ENCODE measurements at places on chromosomes 1 and 21.

DNA sequence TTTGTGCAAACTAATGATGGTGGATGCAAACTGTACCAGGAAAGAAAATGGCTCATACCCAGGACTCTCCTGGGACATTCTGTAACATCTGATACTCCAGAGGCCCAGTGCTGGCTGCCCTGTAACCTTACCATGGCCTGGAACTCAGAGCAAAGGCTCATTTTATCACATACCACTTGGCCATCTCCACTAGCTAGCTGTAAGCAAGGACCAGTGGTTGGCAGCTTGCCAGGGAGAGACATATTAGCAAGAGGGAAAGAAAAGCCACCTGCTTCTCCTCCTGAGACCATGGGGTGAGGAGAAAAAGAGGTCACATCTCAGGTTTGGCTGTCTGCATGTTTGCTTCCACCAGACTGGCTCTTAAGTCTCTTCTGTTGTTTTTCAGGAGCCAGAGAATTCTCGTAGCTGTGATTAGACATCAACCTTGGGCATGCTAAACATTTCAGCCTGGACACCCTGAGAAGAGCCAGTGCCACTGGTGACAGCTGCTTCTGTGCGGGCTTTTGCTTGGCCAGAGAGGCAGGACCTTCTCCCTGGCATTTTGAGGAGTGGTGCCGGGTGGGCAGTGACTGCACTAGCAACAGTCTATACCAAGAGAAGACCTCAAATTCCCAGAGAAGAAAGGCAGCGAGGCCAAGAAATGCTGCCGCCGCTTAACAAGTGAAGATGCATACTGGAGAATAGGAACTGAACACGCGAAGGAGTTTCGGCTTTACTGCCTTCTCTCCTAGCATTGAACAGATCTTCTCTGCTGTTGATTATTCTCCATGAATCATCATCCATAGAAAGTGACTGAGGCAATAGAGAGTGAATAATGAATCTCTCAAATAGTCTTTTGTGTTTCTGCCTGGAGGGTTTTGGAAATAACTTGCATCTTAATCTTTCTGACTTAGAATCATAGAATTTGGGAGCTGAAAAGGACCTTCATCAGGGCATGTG, 6.7 kb upstream of the INKA2 start:
- DNase-seq = no peak

DNA sequence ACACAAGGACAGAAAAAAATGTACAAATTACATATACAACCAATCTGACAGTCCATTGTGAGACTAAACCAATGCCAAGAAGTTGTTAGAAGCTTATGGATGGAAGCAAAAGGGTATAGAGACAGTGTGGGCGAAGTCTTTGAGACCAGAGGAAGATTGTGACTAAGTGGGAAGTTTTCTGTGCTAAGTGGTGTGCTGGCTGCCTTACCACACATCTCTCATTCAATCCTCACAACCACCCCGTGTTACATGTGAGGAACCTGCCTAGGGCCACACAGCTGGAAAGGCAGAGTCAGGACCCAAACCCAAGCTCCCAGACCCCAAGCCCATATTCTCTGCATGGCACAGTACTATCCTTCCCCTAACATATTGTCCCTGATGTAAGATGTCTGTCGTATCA, 53.5 kb upstream of the DUSP10 start:
- DNase-seq = no peak

DNA sequence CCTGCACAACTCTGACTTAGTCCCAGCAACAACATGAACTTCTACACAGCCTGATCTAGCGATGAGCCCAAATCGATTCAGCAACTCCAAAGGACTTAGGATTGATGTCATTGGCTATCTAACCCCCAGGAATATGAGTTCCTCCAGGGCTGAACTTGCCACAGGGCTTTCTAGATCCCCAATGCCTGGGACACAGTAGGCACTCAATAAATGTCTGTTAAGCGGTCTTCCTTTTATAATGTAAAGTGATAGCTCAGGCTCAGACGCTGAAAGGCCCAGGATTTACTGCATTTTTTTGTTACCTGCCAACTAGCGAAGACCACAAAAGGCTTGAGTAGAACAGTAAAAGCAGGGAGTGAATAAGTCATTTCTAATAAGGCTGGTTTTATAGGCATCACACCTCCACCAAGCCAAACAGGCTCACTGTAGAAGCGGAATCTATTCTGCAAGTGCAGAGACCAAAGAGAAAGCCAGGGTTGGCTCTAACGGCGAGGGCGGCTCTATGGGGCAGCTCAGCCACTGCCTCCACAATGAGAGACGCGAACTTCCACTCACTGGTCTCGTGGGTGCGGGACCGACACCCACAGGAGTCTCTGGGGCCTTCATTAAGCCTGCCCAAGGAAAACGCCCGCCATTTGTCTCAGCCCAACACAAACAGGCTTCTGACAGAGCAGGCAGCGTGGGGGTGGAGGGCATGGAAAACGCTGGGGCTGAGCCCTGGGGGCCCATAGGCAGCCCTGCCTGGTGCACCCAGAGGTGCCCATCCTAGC, 52.0 kb downstream of the HLCS start:
- no peak for DNase-seq

DNA sequence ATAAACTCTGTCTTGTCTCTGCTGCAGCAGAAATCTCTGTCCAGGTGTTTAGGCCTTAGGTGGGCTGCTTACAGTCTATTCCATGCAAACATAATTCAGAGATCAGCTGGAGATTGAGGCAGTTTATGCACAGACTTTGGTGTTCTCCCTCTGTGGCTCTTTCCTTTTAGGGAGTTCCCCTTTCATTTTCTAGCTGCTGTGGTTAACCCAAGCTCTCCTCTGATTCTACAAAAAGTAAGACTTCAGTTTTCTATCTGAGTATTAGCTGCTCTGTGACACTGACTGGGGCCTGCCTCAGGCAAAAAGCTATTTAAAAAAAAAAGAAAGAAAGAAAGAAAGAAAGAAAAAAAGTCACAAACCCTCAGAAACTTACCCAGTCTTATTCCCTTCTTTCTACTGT, 211.1 kb downstream of the CAMTA1 start:
- no peak for DNase-seq

DNA sequence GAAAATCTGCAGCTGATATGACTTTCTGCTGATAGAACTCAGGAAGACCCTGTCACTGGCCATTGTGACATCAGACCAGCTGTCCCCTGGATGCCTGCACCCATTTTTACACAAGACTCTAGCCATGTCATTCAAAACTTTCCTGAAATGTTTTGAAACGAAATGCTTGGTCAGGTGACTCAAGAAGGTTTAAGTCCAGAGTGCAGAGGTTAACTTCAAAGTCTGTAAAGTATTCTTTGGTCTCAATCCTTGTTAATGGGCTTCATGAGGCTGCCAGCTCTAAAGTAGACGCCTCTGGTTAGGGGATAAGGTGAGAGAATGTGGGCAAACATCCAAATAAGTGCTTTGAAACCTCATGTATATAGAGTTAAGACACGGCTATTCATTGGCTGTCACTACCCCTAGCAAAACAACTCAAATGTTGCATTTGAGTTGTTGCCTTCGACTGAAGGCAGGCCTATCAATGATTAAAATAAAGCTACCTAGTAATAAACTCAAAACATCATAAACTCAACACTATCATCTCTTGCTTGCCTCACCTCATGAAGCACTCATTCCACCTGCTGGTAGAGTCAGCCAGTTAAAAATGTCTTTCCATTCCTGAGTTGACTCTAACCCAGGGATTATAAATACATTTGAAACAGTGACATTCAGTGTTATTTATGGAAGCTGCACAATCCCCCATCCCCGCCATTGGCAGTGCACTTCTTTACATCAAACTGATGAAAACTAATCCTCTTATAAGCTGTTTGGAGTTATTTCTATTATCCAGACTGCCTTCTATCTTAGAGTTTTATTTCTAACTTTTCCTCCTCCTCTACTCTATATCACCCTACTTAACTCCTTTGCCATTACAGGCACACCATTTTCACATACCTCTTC, 26.0 kb downstream of the RABIF start:
- DNase-seq = no peak

DNA sequence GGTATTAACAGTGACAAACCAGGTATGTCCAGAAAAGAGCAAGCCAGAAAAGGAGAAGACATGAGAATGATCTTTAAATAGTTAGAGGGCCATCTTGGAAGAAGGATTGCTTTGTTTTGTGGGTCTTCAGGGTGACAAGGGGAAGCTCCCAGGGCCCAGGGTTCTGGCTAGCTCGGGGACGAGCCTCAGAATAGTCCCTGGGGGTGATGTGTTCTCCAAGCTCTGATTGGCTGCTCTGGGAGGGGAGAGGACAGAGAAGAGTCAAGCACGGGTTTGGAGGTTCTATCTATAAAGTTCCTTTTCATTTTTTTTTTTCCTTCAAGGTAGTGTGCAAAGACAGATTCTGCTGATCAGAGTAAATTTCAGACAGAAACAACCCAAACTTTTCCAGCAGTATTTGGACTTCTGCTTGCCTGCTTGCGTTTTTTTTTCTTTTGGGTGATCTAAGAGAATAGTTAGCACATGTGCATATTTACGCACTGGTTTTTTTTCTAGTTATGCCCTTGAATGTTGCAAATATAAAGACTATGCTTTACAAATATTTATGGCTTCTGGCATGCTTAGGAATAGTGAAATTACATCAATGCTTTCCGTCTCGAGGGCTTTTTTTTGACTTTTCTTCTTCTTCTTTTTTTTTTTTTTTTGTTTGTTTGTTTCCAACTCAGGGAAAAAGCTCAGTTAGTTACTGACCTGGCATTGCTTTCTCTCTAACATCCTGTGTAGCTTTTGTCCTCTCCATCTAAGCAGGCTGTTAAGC, 59.7 kb downstream of the ROR1 start:
- no peak for DNase-seq

All from stimulated activated CD8-positive, alpha-beta memory T cell treated with anti-CD3 and anti-CD28 coated beads, Interleukin-4, amount 100 ng/mL, for 1 hour (primary cell).